Effector CD8-positive, alpha-beta T cell (primary cell): ENCODE measurements at places on chromosomes 5 and 9.

DNA sequence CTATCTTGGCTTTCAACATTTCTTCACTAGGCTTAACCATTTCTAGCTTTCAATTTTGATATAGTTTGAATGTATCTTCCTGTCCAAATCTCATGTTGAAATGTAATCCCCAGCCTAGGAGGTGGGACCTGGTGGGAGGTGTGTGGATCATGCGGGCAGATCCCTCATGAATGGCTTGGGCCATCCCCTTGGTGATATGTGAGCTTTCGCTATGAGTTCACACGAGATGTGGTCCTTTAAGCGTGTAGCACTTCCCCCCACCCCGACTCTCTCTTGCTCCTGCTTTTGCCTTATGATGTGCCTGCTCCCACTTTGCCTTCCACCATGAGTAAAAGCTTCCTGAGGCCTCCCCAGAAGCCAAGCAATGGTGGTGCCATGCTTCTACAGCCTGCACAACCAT lies 40.6 kb downstream of the PHAX start:
- no peak for DNase-seq

DNA sequence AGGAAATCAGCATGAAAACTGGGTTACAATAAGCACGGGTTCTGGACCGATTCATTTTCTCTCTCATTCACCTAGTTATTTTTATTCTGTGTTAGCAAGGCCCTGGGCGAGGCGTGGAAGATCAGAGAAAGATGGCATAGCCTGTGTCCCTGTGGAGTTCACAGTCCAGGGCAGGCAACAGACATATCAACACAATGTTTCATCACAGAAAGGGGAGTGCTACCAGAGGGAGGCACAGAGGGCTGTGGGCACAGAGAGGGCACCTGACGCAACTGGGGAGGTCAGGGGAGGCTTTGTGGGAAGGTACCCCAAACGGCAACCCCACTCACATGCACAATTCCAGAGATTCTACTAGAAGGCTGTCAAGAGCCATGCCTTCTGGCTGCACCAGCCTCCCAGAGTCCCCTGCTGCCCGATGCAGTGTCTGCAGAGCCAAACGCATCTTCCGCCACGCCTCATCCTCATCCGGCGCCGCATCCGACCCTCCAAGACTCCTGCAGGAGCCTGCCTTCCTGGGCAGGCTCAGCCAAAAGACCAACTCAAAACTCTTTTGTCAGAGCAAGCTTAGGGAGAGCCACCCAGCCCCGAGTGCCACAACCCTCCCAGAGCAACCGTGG lies 1.4 kb downstream of the FAM193B start:
- no peak for DNase-seq

- no peak for DNase-seq
Measured at GRCh38 chr9:124882231-124882630, 20.3 kb downstream of the ARPC5L start.

GRCh38 chr9:130962418-130963316 lies 23.6 kb upstream of the FIBCD1 start:
- no peak for DNase-seq

DNA sequence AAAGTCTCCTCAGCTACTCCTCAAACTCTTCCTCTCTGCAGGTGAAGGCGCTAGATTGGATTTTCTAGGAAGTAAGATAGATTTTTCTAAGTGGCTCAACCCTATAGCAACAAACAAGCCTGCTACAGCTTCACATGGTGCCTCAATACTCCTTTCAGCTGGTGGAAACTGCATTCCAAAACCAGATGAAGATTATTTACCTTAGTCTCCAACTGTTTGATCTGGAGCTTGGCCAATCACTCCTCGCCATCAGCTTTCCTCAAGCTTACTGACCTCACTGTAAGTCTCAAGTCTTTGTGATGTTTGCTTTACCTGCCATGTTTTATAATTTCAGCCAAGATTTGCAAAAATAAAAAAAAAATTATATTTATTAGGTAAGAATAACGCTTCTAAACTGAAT lies 622.4 kb downstream of the CHSY3 start:
- no peak for DNase-seq

DNA sequence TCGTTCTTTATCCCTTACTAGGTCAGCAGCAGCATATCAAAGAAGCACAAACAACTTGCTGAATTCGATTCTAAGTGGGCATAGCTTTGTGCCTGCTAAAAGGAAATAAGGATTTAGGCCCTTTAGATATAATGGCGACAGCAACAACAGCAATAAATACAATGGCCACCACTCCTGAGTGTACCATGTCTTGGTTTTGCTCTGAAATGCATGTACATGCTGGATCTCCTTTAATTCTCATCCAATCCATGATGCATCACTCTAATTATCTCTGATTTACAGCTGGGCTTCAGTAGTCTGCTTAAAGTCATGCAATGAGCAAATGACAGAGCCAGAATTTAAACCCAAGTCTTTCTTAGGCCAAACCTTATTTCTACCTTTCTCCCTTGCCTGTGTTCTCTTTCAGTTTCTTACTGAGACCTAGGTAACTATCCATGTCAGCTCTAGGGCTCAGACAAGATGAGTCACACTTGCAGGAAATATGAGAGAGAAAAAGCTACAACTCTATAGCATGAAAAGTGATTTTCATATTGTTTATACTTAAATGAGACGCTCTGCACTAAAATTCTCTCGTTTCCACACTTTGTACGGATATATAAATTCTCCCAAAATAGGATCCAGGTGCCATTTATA lies 111.8 kb downstream of the HMHB1 start:
- no peak for DNase-seq

- no peak for DNase-seq
Measured at GRCh38 chr9:91500509-91501014, 76.9 kb upstream of the NFIL3 start.

DNA sequence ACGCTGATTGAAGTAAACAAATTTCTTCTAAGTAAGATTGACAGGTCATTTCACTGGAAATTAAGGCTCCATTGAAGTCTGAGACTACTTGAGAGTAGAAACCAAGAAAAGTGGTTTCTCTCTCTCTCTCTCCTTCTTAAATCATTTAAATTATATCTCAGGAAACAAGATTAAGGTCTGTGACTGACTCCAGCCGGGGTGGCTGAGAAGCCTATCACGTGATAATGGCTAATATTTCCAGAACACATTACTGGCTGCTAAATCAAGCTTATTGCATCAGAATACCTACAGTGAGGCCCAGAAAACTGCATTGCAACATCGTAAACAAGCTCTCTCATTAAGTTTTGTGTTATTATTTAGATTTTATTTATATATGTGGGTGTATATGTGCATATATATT lies 88.4 kb downstream of the PTCD2 start:
- DNase-seq: no peak

DNA sequence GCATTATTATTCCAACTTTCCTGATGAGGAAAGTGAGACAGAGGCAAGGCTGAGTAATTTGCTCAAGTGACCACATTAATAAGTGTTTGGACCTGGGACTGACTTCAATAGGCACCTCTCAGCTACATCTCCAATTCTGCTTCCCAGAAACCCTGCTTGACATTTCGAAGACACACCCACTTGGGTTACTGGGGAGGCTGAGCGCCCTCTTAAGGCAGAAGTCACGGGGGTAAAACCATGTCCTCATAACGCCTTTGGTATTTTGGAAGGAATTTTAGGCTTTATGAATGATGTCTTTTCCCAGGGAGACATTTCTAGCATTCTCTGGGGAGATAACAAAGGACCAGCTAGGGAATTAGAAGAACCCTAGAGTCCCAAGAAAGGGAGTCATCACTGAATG lies 53.3 kb downstream of the TRPC7 start:
- DNase-seq: no peak

DNA sequence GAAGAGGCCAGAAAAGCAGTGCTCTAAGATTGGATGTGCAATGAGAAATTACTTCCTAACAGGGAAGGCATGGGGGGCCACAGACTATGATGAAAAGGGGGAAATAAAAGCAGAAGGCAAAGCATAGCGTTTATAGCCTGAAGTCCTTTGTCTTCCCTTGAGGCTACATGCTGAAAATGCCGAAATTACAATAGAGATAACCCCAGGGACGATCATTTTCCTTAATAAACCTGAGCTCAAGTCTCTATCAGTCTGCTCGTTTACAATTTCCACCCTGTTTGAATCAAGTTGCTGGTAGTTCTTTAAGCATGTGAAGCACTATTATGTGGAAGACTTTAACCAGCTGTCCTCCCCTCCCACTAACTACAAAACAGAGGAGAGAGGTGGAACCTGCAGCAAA lies 60.4 kb downstream of the FREM1 start:
- DNase-seq: no peak

- DNase-seq: no peak
Measured at GRCh38 chr5:14777187-14777586, 94.4 kb downstream of the ANKH start.

DNA sequence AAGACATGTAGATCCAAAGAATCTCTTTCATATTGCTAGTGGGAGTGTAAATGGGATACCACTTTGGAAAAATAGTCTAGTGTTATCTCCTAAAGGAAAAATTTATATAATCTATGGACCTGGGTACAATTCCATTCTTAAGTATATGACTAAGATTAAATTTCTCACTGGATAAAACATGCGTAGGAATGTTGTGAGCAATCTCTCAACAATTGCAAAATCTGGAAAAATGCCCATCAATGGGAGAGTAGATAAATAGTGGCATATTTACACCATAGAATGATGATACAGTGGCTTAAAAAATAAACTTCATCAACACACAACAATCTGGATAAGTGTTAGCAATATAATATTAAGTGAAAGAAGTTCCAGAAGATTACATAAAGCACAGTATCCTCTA lies 469.5 kb downstream of the MAN2A1 start:
- no peak for DNase-seq

GRCh38 chr5:143168921-143169810 lies 234.3 kb downstream of the NR3C1 start:
- no peak for DNase-seq

DNA sequence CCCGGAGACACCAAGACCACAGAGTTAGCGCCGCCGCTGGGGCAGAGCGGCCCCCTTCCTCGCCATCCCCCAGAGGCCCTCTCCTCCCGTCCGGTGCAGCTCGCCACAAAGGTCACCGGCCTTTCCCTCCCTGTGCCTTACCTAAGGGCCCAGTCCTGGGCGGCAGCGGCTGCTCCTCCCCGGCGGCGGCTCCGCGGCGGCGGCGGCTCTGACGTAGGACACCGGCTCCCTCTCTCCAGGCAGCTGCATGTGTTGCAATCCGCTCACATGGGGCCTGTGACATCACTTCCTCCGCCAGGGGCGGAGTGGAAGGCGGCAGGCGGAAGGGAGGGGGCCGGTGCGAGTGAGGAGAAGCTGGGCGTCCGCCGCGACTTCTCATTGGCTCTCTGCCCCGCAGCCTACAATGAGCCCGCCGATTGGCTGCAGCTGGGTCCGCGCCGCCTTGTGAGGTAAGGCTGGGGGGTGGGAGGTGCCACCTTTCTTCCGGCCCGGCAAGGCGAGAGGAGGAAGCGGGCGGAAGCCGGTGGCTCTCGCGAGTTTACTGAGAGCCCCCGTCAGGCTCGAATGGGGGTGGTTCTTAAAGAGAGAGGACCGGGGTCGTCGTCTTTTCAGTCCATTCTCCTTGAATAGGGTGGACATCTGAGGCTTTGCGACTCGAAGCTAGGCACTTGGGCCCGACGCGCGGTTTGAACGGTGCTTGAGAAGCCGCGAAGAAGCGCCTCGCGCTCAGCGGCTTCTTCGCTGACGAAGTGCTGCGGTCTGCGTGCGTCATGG lies at the start of gene ETF1:
ETF1 (minus strand) TSS at position 281 of the 774 bp plus-strand sequence. CDS start 318 bp downstream, outside the sequence.
- peak; percentile 99 for DNase-seq

GRCh38 chr5:91670122-91670521 lies 287.0 kb upstream of the ARRDC3 start:
- DNase-seq: no peak

- no peak for DNase-seq
Measured at GRCh38 chr9:113361304-113362018, 12.1 kb downstream of the BSPRY start.

DNA sequence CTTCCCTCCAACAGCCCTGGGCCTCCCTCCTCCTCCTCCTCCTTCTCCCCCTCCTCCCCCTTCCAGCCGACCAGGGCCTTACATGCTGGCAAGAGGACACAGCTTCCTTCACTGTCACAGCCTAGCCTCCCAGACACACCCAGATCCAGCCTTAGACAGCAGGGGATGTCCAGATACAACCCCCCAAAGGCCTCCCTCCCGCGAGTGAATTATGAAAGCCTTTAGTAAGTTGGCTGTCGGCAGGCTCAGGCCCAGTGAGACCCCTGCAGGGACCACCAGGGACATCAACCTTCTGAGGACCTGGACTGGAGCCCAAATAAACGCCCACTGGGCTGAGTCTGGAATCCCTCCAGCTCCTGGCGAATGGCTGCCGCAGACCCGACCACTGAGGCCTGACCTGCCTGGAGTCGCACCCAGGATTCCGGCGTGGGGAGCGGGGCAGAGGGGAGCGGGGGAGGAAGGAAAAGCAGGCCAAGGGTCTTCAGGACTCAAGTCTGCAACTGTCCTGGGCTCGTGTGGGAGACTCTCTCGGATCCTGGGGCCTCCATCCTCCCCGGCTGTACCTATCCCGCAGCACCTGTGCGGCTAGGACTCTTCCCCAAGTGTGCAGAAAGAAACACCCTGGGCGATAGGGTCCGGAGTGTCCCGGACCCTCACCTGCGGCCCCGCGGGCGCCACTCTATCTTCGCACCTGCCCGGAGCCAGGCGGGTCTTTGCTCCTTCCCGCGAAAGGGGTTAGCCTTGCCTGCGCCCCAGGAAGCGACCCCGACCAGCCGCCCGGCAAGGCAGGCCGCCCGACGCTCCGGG lies 705 bp downstream of the SEPTIN8 start:
- no peak for DNase-seq

- no peak for DNase-seq
Measured at GRCh38 chr5:147972076-147972840, 65.9 kb upstream of the C5orf46 start.

- DNase-seq: no peak
Measured at GRCh38 chr5:131628990-131629389, 6.0 kb downstream of the RAPGEF6 start.

- DNase-seq: no peak
Measured at GRCh38 chr9:136008693-136008997, 47.5 kb upstream of the UBAC1 start.

- DNase-seq: no peak
Measured at GRCh38 chr5:68368311-68369022, 152.9 kb downstream of the PIK3R1 start.

GRCh38 chr5:54259090-54259489 lies 51.3 kb downstream of the ARL15 start:
- DNase-seq: no peak

DNA sequence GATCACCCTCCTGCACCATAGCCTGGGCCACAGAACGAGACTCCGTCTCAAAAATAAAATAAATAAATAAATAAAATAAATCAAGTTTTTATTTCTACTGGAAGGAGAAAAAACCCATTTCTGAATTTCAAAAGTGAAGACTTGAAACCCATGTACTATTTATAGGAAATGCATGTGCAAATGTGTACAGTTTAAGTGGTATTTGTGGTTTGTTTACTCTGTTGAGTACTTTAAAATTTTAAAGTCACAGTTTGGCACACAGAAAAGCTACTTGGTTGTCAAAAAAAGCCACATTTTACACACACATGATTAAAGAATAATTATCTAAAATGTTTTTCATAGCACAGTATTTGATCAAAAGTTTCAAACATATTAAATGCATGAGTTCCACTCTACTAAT lies 43.6 kb downstream of the NR3C1 start:
- no peak for DNase-seq

GRCh38 chr5:149544028-149544420 lies 7.2 kb downstream of the CSNK1A1 start:
- no peak for DNase-seq
